ENCODE measurements at places on chromosomes 3 and 15.

GRCh38 chr3:34837848-34838741 lies 801.2 kb upstream of the ARPP21 start:
- DNase-seq: no peak

DNA sequence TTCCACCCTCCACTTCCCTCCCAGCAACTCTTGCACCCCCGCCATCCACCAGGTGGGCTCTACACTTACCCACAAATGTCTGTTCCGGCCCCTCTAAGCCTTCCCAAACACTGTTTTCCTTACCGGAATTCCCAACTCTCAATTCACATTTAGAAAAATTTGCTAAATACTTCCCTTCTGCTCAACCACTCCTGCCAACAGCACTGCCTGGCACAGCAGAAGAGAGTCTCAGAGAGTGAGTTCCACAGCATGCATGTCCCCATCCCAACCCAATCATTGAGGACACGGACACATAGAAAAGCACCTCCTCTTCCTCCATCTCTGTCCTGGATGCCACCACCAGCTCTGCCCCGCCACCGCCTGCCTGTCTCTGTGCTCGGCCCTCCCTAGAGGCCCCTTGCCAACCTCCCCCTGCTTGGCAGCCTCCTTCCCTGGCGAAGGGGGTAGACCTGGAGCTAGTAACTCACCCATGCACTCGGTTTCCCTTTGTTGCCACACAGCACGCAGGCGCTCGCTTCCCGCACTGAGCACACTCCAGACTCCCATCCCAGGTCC lies 66.2 kb upstream of the SLC6A1 start:
- DNase-seq: no peak

DNA sequence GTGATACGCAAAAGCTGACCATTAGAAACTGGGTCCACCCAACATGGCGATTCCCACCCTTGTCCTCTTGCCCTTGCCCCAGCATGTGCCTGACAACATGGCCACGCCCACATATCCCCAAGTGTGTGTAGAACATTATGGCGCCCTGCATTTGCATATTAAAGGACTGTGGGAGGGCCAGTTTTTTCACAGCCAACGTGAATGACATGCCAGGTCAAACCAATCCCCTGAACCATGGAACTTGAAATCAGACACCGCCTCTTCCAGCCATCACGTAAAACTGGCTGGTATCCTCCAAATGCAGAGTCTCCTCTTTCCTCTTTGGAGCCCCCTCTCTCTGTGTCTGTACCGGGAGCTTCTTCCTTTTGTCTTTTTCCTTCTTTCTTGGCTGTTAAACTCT lies 156.7 kb upstream of the EPHA6 start:
- DNase-seq: no peak

DNA sequence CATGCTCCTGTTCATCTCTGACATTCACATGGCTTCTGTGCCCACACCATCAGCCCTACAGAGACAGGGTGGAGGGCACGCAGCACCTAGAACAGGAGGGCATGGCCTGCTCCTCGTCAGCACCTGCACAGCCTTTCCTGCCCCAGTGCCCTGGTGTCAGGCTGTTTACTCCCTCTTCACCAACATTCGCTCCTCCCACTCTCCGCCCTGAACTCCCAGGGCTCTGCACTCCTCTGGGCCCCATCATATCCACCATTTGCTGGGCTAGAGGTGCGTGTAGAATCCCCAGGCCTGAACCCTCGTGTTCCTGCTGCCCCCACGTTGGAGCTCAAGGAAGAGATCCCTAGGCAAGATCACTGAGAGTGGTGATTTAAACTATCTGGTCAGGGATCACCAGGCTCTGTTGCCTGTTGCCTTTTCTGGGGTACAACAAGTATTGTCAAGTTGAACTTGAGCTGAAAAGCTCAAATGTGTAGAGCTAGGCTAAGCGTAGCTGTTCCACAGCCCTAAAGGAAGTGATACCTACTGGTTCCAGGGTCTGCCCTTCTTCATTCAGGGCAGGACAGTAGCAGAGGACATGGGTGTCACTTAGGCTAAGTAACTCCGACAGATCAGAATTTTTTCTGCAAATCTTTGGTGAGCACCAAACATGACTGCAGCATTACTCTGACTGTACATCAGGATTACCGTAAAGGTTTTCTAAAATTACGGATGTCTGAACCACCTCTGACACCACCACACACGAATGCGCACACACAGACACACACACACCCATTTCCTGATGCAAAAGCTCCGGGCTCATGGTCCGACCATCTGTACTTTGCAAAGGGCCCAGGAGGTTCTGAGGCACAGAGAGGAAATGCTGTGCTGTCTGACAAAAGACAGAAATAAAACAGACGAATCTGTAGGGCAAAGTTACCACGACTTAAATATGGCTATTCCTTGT lies 43.7 kb upstream of the GNB5 start:
- DNase-seq: no peak

Measured in NCI-H2171 treated with DMSO at 0.1 percent for 48 hours (cell line).